ELR (cell line): ENCODE measurements at places on chromosomes 5 and 9.
A peak's percentile ranks its signal among the peaks of the same experiment; 100 is the strongest.

DNA sequence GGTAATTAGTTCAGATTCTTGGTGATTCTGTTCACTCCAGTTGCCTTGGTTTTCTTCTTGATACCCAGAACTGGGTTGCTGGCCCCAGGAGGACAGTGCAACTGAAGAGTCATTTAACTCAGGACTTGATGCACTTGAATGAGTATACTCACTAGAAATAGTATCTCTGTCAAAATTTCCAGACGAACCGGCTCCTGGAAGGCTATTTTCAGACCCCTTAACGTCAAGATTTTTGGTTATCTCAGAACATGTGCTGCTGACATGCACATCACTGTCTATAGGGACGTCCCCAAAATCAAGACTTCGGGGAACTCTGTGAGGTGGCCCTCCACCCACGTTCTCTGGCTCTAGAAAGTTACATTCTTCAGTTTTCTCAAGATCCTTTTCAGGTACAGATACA lies 56.7 kb upstream of the PCA3 start:
- no peak for DNase-seq

DNA sequence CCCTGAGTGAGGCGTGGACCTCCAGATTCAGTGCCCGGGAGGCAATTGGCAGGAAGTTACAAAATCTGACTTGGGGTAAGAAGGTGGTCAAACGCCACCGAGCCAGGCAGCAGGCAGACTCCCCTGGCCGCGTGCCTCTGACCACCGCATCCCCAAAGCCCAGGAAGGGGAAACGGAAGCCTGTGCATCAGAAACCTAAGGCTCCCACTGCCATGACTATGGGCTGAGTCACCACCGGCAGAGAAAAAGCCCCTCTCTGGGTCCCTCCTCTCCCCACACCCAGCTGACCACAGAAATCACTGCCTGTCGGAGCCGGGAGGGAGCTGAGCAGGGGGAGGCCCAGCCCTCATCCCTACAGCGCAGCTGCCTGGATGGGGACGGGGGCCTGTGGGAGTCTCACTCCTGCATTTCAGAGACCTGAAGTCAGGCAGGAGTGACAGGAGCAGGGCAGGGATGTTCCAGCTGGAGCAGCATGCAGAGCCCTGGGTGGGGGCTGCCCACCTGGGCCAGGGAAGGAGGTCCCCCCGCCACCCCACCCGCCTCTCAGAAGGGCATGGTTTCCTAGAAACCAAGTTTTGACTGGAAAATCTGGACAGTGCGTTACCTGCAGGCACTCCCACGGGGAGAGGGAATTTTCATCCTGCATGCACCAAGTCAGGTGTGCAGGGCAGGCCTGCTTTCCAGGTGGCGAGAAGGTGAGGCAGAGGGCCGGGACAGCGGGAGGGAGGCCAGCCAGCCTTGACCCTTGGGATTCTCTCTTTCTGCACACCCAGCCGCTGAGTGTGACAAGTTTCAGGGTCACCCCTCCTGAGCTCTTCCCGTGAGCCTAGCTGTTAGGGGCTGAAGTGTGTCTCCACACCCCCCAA lies 68.2 kb downstream of the LRSAM1 start:
- DNase-seq: peak; percentile 100

DNA sequence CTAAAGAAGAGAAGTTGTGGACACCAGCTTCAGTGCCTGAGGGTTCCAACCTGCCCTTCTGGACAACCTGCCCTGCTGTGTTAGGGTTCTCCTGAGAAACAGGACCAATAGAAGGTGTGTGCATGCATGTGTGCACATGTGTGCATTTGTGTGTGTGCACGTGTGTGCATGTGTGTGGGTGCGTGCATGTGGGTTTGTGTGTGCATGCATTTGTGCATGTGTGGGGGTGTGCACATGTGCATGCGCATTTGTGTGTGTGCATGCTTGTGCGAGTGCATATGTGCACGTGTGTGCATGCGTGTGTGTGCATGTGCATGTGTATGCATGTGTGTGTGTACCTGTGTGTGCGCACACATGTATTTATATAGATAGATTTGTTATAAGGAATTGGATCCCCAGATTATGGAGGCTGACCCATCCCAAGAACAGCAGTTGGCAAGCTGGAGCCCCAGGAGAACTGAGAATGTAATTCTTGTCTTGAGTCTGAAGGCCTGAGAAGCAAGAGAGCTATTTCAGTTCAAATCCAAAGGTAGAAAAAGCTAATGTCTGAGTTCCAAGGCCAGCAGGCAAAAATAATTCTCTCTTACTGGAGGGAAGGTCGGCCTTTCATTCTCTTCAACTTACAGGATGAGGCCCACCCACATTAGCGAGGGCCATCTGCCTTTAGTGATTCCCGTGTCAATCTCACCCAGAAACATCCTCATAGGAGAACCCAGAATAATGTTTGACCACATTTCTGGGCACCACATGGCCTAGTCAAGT lies 62.9 kb upstream of the SYNPO start:
- DNase-seq: no peak

GRCh38 chr5:110161162-110161561 lies 471.4 kb downstream of the MAN2A1 start:
- DNase-seq: no peak

DNA sequence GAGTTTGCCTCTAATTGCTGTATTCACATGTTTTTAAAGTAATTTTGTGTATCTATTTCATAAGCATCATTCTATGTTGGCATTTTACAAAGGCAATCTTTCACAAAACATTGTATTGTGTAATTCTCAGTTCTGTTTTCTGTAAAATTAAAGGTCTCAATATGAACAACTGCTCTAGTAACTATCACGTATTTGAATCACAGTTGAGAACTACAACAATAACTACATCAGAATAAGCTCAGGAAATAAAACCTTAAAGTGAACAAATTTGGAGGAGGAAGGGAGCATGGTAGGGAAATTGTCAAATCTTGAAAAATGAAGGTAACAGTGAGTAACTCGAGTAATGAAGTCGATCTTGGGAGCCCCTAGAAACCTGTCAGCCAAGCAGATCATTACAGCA lies 22.5 kb upstream of the CAMK4 start:
- no peak for DNase-seq

DNA sequence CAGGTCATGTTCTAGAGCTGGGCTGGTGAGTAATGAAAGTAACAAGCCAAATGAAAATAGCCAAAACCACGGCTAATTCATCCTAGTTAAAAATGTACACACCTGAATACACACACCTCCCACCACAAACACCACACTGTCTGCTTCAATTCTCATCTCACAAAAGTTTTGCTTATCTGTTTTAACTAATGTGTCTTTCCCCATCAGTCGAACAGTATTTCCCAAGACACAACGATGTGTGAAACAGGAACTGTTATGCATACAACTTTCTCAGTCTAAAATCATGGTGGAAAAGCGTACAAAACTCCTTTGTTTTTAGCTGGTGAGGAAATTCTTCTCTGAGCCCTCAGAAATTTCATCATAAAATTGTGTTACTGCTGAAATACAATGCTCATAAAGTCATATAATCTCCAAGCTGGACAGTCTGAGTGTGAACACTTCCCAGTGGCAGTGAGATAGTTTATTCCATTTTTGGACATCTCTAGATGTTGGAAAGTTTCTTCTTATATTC lies 242.4 kb downstream of the EFNA5 start:
- no peak for DNase-seq

- peak; percentile 79 for DNase-seq
Observed at GRCh38 chr5:135887447-135887864, 8.2 kb downstream of the IL9 start.

DNA sequence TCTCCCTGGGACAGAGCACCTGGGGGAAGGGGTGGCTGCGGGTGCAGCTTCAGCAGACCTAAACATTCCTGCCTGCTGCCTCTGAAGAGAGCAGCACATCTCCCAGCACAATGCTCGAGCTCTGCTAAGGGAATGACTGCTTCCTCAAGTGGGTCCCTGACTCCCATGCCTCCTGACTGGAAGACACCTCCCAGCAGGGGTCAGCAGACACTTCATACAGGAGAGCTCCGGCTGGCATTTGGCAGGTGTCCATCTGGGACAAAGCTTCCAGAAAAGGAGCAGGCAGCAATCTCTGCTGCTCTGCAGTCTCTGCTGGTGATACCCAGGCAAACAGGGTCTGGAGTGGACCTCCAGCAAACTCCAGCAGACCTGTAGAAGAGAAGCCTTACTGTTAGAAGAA lies 77.2 kb downstream of the SLCO6A1 start:
- peak; percentile 22 for DNase-seq

GRCh38 chr5:64789457-64789856 lies 20.7 kb downstream of the CWC27 start:
- peak; percentile 80 for DNase-seq

- DNase-seq: peak; percentile 44
Observed at GRCh38 chr9:73133022-73133651, 18.5 kb upstream of the ANXA1 start.

DNA sequence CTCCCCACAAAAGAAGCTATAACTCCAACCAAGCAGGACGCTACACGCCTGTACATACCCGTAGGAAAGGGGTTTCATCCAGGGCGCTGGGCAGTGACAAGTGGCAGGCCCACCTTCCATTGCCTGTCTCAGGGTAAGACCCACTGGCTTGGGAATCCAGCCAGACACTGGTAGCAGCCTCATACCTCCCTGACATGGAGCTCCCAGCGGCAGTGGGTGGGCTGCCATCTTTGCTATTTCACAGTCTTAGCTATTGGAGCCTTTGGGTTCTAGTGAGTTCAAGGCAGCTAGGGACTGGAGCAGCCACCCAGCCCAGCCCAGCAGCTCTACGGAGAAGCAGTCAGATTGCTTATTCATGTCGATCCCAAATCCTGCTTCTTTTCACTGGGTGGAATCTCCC lies 3.4 kb upstream of the IFNA10 start:
- DNase-seq: no peak

- no peak for DNase-seq
Observed at GRCh38 chr5:73648515-73648914, 22.5 kb downstream of the ARHGEF28 start.

DNA sequence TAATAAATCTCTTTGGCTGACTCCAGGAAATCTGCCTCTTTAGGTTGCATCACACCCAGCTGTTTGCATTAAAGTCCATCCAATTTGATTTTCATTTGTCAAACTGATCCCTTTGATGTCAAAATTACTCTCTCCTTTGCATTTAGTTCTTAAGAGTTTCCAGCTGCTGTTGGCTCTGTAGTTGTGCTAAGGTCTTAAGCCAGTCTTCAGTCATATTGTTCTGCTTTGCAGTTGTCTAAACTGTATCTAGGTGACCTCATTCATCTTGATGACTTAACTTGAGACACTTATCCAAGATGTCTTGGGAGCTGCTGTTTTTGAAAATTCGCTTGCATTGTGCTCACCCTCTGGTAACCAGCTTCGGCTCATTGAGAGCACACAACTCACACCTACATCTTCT lies 386.9 kb upstream of the TLE4 start:
- no peak for DNase-seq

- peak; percentile 83 for DNase-seq
Observed at GRCh38 chr5:115343855-115344254, 47.4 kb upstream of the CCDC112 start.

GRCh38 chr5:132281856-132282614 lies 12.2 kb upstream of the SLC22A4 start:
- no peak for DNase-seq

DNA sequence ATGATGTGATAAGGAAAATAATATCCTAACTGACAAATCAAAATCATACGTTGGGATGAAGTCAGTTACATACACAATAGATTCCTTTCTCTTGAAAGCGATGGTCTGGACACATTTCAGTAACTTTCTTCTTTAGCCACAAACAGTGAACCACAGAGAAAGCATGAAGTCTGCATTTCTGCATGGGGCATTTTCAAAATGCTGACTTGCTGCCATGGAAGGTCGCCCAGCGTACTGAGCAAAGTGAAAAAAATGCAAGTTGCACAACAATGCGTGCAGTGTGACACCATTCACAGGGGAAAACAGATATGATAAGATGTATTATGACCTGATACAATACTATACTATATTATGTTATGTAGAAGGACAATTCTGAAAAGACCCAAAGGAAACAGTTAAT lies 146.3 kb downstream of the SNX18 start:
- peak; percentile 85 for DNase-seq

DNA sequence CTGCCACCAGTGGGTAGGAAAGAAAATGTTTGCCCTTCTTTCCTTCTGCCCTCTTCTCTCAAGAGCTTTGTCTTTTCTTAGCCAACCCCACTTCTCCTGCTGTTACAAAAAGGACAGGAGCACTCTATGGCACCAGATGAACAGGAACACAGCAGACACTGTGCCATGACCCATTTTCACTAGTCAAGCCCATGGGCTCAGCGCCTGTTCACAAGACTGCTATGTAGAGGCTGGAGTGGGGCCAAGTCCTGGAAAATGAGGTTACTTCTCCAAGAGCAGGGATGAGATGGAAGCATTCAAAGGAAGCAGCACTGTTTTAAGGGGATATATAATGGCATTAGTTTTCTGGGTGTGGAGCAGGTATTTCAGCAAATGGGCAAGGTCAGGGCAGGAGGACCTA lies 46.8 kb upstream of the GRAMD2B start:
- no peak for DNase-seq

GRCh38 chr5:116420540-116420939 lies 154.1 kb downstream of the SEMA6A start:
- DNase-seq: no peak

- DNase-seq: no peak
Observed at GRCh38 chr5:32131604-32132003, 42.5 kb downstream of the GOLPH3 start.

GRCh38 chr9:99210572-99210971 lies 11.2 kb downstream of the ALG2 start:
- DNase-seq: no peak

DNA sequence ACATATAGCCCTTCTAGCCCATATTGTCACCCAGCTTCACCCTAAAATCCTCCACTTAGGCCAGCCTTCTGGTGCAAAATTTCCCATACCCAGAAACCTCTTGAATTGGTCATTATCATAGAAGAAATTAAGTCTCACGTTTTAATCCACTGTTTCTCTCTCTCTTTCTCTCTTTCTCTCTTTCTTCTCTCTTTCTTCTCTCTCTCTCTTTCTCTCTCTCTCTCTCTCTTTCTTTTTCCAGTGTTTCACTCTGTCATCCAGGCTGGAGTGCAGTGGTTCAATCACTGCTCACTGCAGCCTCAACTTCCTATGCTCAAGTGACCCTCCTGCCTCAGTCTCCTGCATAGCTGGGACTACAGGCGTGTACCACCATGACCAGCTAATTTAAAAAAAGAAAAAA lies 363.4 kb downstream of the TMEM167A start:
- no peak for DNase-seq

GRCh38 chr5:45410304-45410995 lies 285.7 kb downstream of the HCN1 start:
- DNase-seq: no peak

- peak; percentile 52 for DNase-seq
Observed at GRCh38 chr5:52898961-52899680, 90.0 kb upstream of the ITGA2 start.

GRCh38 chr5:160507221-160507721 lies 85.6 kb downstream of the PTTG1 start:
- peak; percentile 90 for DNase-seq
